Suppressor macrophage treated with lipopolysaccharide for 4 hours (primary cell): ENCODE measurements at places on chromosomes 16 and 17.

- DNase-seq = no peak
These were observed 61.2 kb downstream of the CLEC16A start for GRCh38 chr16:11005611-11005975.

DNA sequence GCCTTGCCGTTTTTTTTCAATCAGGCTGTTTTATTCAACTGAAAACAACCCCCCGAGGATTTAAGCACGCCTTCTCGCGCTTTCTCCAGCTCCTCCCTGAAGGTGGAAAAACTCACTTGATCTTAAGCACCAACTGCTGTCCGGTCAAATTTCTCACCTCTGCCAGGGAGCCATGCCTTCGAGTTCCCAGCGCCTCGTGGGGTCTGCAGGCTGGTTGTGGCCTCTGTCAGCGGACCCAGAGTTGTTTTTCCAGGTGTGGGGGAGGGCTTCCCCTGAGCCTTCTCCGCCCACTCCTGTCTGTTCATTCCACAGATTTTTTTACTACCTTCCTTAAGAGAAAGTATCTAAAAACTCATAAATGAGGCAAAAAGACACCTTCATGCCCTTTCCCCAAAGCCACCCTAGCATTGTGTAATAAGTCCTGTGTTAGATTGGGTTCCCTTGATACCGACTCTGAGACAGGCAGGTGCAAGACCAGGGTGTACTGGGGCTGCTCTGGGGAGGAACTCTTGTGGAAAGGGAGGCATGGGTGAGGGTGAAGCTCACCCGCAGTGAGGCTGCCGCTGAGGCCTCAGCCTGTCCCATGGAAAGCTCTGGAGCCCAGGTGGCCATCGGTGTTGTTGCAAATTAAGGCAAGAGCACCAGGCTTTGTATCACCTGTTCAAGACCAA, 101.6 kb downstream of the AXIN2 start:
- no peak for DNase-seq

DNA sequence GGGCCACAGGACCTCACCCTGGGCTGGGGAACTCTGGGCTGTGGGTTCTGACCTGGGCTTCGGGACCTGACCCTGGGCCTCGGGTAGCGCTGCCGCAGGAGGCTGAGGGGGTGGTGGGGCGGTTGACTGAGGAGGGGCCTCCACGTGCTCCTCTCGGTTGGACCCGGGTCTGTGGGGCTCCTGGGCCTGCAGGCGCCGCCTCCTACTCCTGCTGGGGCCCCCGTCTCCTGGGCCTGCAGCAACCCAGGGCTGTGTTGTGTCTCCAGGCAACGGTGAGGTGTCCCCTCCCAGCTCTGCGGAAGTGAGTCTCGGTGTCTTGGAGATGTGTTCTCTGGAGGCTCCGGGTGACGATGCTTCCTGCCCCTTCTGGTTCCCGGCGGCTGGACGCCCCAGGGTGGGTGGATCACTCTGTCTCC, 41.5 kb upstream of the GNG13 start:
- no peak for DNase-seq

- DNase-seq = no peak
These were observed 14.9 kb downstream of the KCNJ2 start for GRCh38 chr17:70184207-70184606.
